ENCODE measurements at places on chromosomes 1 and 21. TPM values are rescaled to one million over a fixed set of nuclear protein-coding genes. Genes with fewer than 3 reads are reported as not detected.

The GJA9 gene
- not detected for total RNA-seq

The VASH2 gene
- total RNA-seq: 3.7 TPM

The SUSD4 gene
- 0.91 TPM for total RNA-seq

The DDR2 gene
- total RNA-seq: 0.47 TPM

The GUCA2B gene
- total RNA-seq: not detected

Data from A549 treated with Hydrocortisone at 1 μM for 4 hours (cell line).